Activated naive CD4-positive, alpha-beta T cell treated with anti-CD3 and anti-CD28 coated beads, Interleukin-2, amount 50 U/mL, for 16 hours (primary cell): ENCODE measurements at places on chromosomes 12 and 14.
A peak's percentile ranks its signal among the peaks of the same experiment; 100 is the strongest.

- no peak for DNase-seq
These were observed 265.0 kb upstream of the LRIG3 start for GRCh38 chr12:59185295-59185694.

DNA sequence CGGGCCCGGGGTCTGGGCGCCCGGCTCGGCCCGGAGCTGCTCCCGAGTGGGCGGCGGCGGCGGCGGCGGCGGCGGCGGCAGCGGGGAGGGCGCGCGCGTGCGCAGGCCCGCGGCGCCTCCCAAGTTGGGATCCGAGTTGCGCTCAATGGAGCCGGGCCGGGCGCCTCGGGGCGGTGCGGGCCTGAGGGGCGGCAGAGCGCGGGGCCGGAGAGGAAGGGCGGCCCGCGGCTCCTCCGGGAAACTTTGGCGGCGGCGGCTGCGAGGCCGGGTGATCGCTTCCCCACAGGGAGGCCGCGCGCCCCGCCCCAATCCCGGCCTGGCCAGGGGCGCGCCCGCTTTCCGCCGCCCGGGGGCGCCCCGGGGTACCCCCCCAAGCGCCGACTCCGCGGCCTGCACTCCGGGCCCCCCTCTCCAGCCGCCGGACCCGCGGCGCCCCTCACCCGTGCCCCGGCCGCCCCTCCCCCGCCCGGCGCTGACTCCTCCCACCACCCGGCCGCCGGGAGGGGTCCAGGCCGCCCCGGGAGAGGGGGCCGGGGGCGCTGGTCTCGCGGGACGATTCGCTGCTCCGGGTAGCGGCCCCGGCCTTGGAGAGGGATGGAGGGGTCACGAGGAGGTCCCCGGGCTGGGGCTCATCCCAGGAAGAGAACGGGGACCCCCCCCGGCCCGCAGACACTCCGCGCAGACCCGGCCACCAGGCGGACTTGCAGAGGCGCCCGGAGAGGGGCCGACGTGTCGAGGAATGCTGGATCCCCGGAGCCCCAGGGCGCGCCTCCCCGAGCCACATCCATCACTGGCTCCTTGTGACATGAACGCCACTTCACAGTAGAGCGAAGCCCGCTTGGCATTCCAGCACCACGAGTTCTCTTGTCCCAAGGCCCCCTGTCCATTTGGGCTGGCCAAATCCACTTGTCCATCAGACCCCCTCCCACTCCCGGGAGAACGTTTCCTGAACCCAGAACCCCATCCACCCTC, at the start of gene RILPL1:
Gene RILPL1 (minus strand): TSS at position 48 of the 972 bp plus-strand sequence. CDS start 237 bp downstream, outside the sequence.
- DNase-seq: peak; percentile 53

GRCh38 chr14:88842414-88842813, 18.0 kb downstream of the TTC8 start:
- DNase-seq: no peak

- no peak for DNase-seq
These were observed 263.1 kb upstream of the CRY1 start for GRCh38 chr12:107356266-107356936.

- DNase-seq: no peak
These were observed 36.8 kb downstream of the IL31 start for GRCh38 chr12:122137229-122137628.

DNA sequence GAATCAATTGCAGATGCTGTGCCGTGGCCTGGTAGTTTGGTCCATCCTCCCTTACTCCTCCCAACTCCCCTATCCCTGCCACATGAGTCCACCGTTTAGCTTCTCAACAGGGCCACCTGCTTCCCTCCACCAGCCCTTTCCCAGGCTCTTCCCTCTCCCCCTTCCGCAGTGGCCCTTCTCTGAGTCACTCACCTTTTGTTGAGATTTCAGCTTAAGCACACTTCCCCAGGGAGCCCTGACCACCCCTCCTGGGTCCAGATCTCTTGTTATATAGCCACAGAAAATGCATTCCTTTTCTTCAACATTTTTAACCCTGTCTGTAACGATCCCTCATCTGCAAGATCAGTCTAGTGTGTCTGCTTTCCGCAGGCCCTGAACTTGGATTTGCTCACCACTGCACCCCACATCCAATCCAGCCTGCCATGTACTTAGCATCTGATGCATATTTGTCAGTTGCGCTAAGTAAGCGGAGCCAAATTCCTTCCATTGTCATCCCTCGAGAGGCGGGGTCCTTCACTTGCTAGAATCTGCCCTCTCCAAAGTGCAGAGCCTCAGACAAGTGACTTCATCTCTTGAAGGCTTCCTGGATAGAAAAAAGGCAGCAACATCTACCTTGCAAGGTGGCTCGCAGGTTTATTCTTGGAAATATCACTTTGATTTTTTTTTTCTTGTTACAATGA, 41.1 kb downstream of the TMEM63C start:
- DNase-seq: no peak

DNA sequence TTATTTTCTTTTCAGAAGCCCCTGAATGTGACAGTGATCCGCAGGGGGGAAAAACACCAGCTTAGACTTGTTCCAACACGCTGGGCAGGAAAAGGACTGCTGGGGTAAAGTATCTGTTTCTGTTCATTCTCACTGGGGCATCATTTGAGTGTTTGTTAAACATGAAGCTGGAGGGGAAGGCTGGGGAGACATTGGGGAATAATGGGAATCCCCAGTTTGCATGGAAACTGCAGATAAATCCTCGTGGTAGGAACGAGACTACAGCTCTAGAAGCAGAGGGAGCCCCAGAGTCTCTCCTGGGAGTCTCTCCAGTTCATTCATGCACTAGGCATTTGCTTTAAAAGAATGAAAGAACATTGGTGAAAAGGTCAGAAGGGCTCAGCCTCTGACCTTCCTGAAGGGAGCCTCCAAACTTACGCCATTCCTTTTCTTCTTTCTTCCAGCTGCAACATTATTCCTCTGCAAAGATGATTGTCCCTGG, 2.5 kb upstream of the CFAP251 start:
- no peak for DNase-seq
